ENCODE measurements at places on chromosomes 4 and X. TPM values are rescaled to one million over a fixed set of nuclear protein-coding genes. Genes with fewer than 3 reads are reported as not detected.

CXCL9 gene
- total RNA-seq = not detected

GRCh38 chr4:6355052-6355451, 85.4 kb downstream of the WFS1 start:
- no peak for ATAC-seq

TEX13C gene
- total RNA-seq = not detected

DNA sequence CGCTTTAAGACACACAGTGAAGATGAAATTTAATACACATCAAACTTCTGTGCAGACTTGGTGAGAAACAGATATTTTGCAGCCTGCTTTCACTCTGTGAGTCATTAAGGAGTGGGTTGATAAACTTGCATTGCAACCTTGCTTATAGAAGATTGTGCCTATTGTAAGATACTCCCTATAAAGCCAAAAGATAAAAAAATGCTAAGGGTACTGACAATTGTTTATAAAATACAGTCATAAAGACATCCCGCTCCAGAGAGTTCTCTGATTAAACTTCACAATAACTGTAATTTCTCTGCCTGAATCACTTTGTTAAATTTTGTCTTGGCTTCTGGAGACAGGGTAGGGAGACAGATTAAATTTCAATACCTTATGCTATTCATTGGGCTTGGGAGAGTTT, 49.1 kb downstream of the GALNT7 start:
- ATAC-seq = no peak

SPIN2B gene
- 13.6 TPM for total RNA-seq

GRCh38 chr4:113276464-113277170, 227.2 kb downstream of the ANK2 start:
- ATAC-seq = no peak

DNA sequence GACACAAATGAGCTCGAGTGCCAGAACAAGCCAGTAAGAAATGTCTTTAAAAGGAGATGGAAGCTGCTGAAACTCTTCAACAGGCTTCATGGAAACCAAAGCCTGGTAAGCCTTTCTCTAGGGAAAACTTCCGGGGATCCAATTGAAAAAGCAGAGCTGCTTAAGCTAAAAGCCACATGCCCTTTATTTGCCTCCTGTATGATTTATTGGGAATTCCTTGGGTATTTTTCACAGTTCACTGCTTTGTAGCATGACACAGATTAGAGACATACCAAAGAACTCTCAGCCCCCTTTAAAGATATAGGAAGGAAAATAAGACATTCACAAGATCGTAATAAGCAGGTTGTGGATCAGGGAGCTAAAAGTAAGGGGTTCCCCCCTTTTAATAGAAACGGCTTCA, 6.5 kb upstream of the ARHGAP6 start:
- no peak for ATAC-seq

GRCh38 chrX:136936183-136936549, 55.6 kb upstream of the RBMX start:
- ATAC-seq = no peak

- no peak for ATAC-seq
Measured at GRCh38 chrX:100407784-100408712, 2.0 kb downstream of the PCDH19 start.

GRCh38 chrX:150429594-150429993, 66.5 kb downstream of the MAMLD1 start:
- ATAC-seq = no peak

ITIH6 gene
- total RNA-seq = not detected

LAMP2 gene
- total RNA-seq = 126 TPM

DNA sequence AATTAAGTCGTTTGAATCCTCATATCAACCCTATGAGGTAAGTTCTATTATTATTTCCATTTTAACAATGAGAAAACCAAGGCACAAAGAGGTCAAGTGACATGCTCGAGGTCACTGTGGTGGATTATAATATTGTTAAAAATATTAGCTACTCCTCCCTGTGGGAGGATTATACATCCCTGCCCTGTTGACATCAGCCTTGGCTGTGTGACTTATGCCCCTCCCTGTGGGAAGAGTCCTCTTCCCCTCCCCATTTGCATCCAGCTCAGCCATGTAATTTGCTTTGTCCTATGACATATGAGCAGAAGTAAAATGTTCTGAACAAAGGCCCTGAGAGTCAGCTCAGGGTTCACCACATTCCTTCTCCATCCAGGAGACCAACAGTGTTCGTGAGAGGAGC, 152.7 kb upstream of the ZIC3 start:
- ATAC-seq = no peak

- ATAC-seq = no peak
Measured at GRCh38 chr4:85050736-85051135, 84.2 kb upstream of the WDFY3 start.

TRAPPC11 gene
- 37.1 TPM for total RNA-seq

DNA sequence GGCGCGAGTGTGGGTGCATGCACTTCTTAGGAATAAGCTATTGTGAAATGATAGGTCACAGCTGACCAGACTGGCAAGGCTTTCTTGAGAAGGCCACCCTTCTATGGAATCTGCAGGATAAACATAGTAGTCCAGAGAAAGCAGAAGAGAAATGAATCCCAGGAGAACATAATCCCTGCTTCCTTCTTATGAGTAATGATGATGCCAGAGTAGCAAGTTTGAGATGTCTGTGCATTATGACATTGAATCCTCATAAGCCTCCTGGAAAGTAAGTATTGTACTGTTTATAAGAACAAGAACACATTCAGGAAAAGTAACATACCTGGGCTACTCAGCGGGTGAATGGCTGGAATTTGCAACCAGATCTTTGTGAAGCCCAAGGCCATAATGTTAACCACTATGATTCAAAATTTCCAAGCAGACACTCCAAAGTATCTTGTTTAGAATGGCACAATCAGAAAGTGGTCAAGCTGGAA, 272.1 kb upstream of the HS3ST1 start:
- no peak for ATAC-seq

- ATAC-seq = no peak
Measured at GRCh38 chr4:112026058-112026457, 119.2 kb upstream of the FAM241A start.

PAGE4 gene
- total RNA-seq = 0.47 TPM

DNA sequence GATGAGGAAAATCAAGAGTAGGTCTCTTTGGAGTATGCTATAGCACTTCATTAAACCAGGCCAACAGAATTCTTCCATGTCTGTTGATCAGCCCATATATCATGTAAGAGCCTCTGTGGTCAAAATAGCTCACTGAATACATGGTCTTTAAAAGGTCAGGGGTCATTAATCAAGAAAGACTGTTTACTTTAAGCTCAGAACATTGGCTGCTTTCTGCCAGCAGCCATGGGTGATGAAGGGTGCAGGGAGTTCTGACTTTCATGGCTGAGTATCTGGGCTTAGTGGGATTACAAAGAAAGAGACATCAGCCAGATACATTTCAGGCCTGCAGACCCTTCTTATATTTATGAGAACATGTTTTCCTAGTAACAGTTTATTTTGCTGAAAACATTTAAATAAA, 7.1 kb upstream of the C4orf54 start:
- ATAC-seq = no peak

- ATAC-seq = no peak
Measured at GRCh38 chr4:2866891-2867290, 23.2 kb downstream of the ADD1 start.

LRAT gene
- total RNA-seq = 4.8 TPM

DNA sequence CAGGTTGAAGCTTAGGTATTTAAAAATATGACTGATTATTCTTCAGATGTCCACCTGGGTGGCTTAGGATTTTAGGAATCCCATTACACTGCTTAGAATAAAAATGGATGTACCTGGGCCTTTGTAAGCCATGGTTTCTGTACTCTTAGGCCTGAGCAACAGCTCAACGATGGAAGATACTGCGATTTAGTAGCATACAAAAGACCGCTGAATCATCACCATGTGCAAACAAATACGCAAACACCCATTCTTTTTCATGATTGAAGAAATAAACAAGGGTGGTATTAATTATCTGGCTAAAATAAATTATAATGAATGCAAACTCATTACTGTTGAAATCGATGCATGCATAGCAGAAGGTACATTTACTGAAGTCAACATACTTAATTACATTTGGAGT, 188.9 kb downstream of the ZNF330 start:
- no peak for ATAC-seq

ZNF185 gene
- 5.1 TPM for total RNA-seq

ADGRG4 gene
- 0.14 TPM for total RNA-seq

ATP2B3 gene
- 0.50 TPM for total RNA-seq

- ATAC-seq = no peak
Measured at GRCh38 chr4:54707406-54707805, 49.6 kb downstream of the KIT start.

DNA sequence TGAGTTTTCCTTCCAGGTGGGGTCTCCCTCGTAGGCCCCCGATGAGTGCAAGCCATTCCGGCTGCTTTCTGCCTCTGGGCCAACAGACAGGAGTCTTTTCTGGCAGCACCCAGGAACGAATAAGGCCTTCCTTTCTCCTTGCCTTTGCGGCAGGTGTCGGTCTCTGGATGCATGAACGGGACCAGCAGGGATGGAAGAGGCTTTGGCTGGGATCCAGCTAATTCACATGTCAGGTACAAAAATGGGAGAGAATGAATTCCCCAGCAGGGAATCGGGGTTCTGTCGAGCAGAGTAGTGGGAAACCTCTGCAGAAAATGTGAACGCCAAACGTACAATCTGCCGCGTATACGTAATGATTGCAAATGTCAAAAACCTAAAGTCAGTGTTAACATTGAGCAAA, 146.1 kb upstream of the TBL1X start:
- ATAC-seq = no peak

DNA sequence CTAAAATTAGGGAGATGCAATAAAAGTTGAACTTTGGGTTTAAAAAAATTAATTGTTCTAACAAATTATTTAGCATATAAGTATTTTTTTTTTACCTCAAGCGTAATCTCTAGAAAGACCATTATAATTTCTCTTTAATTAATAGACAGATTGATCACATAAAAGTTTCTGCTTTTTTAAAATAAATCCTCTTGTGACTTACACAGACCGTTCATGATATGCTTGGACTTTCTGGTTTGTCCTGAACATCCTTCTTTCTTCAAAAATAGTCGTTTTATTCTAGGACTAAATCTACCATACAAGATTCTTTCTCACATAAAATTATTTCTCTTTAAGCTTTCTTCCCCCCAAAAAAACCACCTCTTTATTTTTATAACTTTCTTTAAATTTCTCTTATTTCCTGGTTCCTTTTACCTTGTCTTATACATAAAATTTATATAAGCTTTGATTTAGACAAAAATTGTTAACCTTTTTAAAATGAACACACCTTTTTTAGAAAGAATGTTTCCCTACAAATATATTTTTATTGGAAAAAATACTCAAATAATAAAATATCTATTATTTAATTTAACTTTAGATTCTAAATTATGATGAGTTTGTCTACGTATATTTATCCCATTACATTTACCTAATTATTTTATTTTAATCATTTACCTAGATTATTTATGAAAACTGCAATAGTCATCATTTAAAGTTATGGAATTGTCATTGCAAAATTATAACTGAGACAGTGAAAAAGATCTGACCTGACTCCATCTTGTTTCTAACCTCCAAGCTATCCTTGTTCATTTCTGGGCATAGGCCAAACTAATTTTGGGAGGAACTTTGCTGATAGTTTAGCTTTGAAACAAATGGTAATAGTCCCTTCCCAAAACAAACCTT, 37.6 kb downstream of the PGRMC2 start:
- ATAC-seq = no peak

DNA sequence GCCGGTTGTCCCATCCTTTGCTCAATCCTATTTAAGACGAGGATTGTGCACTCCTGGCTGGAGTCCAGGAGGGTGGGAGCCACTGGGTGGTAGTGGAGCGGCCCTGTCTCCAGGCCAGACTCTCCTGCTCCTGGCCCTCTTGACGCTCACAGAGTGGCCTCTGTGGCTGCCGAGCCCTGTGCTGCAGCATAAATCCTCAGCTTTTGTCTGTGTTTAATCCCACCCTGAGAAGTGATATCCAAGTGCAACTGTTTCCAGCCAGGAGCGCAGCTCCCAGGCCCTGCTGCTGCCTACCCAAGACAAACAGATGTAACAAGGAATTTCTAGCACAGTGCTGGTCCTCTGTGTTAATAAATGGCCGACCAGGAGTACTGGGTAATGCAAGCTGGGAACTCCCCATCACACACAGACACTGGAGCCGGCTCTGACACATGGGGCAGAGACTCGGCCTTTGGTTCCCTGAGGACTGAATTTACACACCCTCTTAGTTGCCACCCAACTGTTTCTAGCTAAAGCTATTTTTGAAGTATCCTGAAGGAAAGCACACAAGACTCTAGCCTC, 85.3 kb downstream of the GATB start:
- peak; percentile 50 for ATAC-seq

TRO gene
- 114 TPM for total RNA-seq

- ATAC-seq = no peak
Measured at GRCh38 chrX:1093586-1094421, 118.6 kb downstream of the CRLF2 start.

- ATAC-seq = no peak
Measured at GRCh38 chrX:10098270-10098713, 58.5 kb upstream of the CLCN4 start.

DNA sequence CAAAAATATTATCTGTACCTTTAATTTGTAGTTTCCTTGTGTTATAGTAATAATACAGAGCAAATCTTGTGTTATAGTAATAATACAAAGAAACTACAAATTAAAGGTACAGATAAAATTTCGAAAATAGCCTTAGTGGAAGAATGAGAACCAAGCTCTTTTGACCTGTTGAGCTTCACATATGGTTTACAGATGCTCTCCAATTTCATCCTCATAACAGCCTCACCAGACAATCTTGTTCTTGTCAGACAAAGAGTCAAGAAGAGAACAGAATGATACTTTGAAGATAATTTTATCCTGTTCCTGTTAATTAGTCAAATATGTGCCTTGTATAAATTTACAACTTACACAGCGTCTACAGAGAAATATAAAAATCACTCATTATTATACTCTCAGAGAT, 12.8 kb downstream of the ATXN3L start:
- ATAC-seq = no peak

DNA sequence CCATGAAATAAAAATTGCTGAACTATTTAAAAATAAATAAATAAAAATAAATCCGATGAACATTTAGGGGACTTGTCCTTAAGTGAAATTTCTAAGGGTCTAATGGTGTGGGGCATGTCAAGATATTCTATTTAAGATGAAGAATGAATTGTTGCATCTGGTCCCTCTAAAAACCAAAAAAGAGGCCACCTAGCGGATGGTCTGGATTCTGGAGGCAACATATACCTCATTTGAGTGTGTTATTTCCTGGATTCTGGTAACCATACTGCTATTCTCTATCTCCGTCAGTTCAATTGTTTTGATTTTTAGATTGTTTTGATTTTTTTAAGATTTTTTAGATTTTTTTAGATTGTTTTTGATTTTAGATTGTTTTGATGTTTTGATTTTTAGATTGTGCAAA, 28.3 kb downstream of the AGTR2 start:
- no peak for ATAC-seq

PPP2R3B gene
- 18.6 TPM for total RNA-seq

DNA sequence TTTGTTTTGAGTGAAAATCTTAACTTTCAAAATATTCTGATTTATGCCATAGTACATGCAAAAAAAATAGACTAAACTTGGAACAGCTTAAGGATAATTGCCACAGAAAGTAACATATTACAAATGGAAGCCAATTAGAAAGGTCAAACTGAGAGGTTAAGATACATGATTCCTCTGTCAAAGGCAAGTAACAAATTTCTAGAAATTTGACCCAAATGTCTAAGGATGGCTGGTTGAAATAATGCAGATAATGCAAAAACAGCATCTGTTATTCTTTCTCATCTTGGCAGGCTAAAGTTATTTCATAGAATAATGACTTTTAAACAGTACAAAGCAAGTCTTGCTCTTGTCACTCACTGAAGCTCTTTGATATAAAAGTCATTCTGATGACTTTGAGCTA, 10.5 kb downstream of the FGF5 start:
- ATAC-seq = no peak

RRH gene
- total RNA-seq = not detected

Data from motor neuron (in vitro differentiated cells).